ENCODE measurements at places on chromosomes 2 and 18. TPM values are rescaled to one million over a fixed set of nuclear protein-coding genes. Genes with fewer than 3 reads are reported as not detected.

DNA sequence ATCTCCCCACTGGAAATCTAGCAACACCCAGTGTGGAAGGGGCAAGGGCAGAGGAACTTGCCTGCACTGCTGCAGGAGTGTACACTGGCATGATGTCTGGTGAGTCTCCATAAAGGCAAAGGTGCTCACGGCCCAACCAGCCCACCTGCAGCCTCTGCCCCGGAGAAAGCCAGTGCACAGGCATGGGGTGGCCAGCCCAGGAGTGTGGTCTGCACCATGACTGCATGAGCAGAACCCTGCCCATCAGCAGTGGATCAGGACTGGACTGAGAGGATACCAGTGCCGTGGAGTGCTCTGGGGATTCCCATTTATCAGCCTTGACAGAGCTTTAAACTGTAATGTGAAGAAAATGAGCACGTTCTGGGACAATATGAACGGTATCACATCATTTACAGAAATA, 342.6 kb upstream of the HS6ST1 start:
- no peak for DNase-seq

- no peak for DNase-seq
These were observed 1043.9 kb upstream of the POU3F3 start for GRCh38 chr2:103809941-103810441.

The FAHD2A gene
- 19.4 TPM for total RNA-seq

GRCh38 chr18:27636576-27637085, 451.5 kb upstream of the CHST9 start:
- no peak for DNase-seq

GRCh38 chr2:200750323-200750910, 61.3 kb upstream of the BZW1 start:
- no peak for DNase-seq

DNA sequence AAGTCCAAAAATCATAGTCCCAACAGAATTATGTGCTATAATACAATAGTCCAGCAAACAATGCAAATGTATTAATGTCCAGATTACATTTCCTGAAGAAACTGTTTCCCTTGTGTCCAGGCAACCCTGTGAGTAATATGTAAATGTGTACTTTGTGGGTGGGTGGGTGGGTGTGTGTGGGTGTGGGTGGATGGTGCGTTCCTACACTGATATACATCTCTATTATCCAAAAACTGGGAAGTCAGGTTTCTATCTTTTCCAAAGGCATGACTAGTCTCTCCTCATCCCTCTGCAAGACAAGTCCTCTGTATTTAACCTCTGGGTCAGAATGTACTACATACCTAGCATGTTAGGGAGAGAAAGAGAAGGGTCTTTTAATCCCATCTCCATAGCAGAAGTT, 71.6 kb downstream of the LNPK start:
- DNase-seq, result no peak

The TUBA4B gene
- total RNA-seq, result not detected

- DNase-seq, result no peak
These were observed 68.4 kb upstream of the RTN4 start for GRCh38 chr2:55118643-55119083.

DNA sequence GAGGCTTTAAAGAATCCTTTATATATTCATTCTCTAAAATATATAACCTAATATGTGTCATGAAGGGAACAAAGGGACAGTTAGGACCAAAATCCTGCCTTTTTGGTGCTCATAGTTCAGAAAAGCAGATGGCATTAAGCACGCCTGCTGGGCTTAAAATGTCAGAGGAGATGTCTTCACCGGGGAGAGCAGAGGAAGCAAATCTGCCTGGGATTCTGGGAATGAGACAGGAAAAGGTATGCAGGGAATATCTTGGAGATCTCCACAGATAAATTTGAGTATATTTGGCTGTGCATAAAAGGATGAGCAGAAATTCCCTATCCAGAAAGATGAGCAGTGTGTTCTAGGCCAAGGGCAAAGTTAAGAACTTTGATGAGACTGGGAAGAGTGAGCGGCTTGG, 45.5 kb downstream of the FSHR start:
- DNase-seq, result no peak

The CTAGE1 gene
- total RNA-seq, result not detected

- no peak for DNase-seq
These were observed 19.2 kb downstream of the PTGR3 start for GRCh38 chr18:75189696-75190095.

DNA sequence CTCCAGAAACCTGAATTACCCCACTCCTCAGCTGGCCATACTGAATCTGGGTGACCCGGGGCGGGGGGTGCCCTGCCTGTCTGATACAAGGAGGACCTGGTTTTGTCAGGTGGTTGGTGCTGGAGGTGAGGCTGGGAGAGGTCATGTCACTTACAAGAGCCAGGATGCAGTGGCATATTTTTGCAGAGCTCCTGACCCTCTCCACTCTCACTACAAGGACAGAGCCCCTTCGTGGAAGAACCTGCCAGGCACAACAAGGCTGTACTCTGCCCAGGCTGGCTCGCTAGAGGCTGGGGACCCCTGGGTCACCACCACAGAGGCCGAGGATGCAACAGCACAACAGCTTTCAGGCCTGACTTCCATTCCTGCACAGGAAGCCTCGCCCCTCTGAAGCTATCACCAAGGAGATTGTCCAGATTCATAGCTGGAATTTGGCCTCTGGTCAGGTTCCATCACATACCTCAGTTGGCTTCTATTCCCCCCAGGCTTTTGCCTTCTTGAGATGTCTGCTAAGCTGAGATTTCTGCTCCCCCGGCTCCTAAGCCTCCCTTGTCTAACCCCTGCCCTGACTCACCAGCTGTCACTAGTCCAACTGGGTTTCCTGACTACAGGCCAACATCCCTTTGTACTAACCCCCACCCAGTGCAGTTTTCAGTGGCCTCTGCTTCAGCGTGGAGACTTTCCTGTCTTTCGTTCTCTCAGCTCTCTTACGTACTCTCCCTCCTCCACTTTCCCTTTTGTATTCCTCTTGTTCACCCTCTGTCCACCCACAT, 132.5 kb upstream of the EPAS1 start:
- DNase-seq, result peak; percentile 92

- no peak for DNase-seq
These were observed 23.3 kb upstream of the MTA3 start for GRCh38 chr2:42545023-42545721.

The NMUR1 gene
- 0.16 TPM for total RNA-seq

- no peak for DNase-seq
These were observed 77.0 kb downstream of the VSNL1 start for GRCh38 chr2:17617516-17617915.

- no peak for DNase-seq
These were observed 22.3 kb upstream of the ORC2 start for GRCh38 chr2:200985799-200986198.

The PPIL3 gene
- 11.8 TPM for total RNA-seq

DNA sequence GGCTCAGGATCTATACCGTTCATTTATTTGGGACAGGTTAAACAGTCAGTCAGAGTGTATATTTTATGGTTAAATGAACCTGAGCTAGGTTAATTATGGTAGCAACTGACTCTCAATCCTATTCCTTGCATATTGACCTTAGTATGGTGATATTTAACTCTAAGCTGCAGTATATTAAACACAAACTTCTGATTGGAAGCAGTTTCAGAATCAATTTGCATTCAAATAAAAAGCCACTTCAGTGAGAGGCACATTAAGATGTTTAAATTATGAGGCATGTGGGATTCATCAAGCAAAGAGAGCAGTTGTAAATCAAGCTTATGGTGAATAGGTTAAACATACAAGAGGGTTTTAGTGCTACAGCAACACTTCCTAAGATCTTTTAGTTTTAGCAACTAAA, 40.4 kb downstream of the FRZB start:
- DNase-seq, result no peak

DNA sequence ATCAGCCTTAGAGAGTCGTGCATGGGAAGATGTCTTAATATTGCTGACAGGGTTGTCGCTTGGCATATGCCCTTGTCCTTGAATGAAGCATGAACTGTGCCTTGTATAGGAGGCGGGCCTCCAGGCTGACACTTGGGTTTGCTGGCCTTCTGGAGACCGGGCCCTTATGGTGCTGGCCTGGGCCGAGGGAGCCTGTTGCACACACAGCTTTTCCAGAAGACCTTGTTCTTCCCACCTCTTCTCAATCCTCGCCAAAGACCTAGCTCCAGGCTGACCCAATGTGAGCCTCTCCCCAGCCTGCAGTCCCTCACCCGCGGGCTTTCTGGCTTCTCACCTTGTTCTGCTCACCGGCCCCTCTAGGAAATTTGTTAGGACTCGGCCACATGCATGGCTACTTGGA, 199.1 kb downstream of the FAM210A start:
- no peak for DNase-seq

GRCh38 chr2:181673173-181673572, 7.1 kb downstream of the NEUROD1 start:
- no peak for DNase-seq

- no peak for DNase-seq
These were observed 190.1 kb downstream of the PTPRM start for GRCh38 chr18:7757175-7757574.

- no peak for DNase-seq
These were observed 27.6 kb upstream of the SSB start for GRCh38 chr2:169771021-169771420.

DNA sequence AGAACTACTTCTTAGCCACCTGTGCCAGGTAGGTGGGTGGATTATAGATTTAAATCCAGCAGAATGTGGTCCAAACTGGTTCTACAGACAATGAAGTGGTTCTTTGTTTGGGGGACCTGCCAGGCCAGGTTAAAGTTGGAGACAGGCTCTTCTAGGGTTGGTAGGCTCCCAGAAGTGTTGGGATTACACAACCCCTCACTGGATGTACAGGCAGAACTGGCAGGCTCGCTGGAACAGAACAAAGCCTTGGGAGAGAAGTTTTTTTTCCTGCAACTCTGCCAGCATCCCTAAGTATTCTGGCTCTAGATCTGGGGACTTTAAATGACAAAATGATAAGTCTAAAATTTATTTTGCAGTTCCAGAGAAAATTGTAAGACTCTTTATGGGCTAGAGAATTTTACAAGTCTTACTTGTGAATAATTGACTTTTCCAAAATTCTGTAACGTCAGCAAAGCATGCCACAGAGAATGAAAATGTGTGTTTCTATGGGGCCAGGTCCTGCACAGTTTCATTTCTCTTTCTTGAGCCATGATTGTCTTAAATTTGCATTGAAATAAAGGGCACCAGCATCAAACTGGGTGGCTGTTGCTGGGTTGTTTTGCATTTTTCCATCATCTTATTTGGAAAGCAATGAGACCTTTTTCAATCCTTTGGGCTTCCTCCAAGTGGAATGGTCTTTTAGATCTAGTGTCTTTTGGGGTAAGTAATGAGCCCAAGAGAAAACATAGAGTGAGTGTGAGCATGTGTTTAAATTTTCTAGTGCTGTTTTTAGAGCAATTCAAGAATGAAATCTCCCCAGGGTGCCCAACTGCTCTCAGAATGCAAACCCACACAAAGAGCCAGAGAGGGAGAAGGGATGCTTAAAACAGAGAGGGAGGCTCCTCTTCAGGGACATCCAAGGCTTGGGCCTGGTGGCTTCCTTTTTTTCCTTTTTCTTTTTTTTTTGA, 32.4 kb upstream of the ATL2 start:
- DNase-seq, result peak; percentile 88

- DNase-seq, result no peak
These were observed 50.6 kb upstream of the RMDN2 start for GRCh38 chr2:37874470-37874869.

DNA sequence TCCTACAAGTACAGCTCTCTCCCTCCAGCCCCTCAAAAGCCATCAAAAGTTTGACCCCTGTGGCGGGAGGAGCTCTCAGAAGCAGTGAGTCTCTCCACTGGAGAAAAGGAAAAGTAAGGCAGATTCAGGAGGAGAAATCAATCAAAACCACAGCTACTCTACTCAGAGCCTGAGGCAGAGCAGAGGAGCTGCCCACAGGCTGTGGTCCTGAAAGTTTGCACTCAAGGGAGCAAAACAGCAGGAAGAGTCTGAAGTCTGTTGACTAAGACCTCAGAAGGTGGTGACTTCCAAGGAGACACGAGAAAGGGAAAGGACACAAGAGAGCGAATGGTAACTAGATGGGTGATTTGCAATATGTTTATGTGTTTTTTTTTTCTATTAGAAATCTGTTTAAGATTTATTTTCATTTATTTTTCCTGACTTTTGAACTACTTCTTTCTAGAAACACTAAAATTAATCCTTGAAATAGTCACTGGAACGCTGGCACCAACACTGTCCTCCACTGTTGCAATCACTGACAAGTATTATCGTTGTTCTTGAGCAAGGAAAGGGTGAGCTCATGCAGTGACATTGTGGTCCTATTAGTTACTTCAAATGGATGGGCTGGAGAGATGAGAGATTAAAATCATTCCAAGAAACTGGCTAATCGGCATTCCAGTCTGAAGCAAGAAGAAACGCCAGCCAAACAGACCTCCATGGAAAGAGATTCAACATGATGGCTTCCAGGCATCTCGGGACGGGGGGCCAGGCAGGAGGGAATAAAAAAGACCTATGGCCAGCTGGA, 35.8 kb downstream of the PID1 start:
- peak; percentile 72 for DNase-seq

DNA sequence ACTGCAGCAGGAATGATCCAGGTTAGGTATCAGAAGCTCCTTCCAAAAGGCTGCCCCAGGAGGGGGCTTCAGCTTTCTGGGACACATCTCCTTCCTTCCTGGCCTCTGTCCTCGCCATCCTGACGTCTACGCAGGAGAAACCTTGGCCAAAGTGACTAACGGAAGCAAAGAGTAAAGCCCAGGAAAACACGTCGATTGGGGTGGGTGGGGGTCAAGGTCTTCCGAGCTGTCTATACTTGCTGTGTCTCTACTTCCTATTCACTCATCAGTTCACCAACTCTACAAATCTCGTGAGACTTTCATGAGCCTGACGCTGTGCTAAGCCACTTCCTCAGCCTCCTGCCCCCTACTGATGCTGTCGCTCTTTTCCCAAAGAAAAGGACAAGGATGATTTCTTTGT, 212.6 kb downstream of the TNS1 start:
- DNase-seq, result peak; percentile 61

The PLA2R1 gene
- total RNA-seq, result 19.7 TPM

DNA sequence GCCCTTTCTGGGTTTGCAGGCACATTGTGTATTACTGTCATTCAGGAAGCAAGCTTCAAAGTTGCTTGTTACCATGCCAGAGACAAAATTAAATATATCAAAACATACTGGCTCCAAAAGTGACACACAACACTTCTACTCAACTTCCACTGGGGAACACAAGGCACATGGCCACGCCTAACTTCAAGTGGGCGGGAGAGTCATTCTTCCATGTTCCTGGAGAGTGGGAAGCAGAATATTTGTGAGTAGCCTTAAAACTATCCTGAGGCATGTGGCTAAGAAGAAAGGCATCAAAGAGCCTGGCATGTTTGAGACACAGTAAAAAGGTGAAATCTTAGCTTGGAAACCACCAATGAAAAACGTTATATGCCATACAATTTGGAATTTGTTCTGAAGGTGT, 90.5 kb upstream of the TACR1 start:
- DNase-seq, result no peak

DNA sequence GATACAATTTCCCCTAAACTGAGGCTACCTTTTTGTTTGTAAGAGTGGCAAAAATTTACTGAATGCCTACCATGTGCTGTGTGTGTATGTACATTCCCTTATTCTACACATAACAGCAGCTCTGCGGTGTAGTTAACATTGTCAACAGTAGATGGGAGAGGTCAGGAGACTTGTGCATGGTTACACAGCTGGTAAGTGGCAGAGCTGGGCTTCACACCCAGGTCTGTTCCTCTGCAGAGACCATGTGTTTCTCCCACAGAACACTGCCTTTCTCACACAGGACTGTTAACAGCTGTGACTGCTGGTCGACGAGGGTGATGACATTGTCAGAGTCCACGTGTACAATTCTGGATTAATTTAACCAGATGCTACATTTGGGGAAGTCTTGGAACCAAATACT, 49.1 kb downstream of the EML6 start:
- no peak for DNase-seq

- DNase-seq, result peak; percentile 29
These were observed 75.8 kb downstream of the RTP5 start for GRCh38 chr2:241945311-241945710.

All from sigmoid colon (tissue), 7 donors.